ENCODE measurements at places on chromosomes 6 and 20.

GRCh38 chr6:165920896-165921671, 246.6 kb downstream of the TBXT start:
- no peak overlapping the region for H3K27ac ChIP-seq
- no peaks in the 10 kb centered on the region for H3K36me3 ChIP-seq
- H3K4me1 ChIP-seq: no peaks in the 10 kb centered on the region
- no peaks in the 10 kb centered on the region for H3K27me3 ChIP-seq
- H3K4me3 ChIP-seq: no peak overlapping the region
- no peak for DNase-seq

DNA sequence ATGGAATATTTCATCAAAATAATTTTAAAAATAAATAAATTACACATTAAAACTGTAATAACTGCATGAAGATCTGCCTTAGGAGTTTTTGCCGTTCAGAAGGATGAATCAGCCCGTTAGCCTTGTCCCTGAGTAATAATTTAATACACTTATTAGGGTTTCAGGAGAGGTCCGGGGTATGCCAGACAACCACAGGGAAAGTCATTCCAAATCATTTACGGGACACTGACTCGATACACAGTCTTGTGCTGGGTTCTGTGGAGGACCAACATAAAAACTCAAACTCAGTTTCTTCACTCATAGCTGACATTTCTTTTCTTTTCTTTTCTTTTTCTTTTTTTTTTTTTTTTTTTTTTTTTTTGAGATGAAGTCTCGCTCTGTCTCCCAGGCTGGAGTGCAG, 735 bp upstream of the LY6G6F start:
- no peak overlapping the region for H3K27ac ChIP-seq
- peaks cover 4% of the 10 kb centered on the region for H3K4me1 ChIP-seq
- H3K4me3 ChIP-seq: no peak overlapping the region
- H3K27me3 ChIP-seq: no peaks in the 10 kb centered on the region
- peaks cover 4% of the 10 kb centered on the region for H3K36me3 ChIP-seq

- no peak for DNase-seq
- no peak overlapping the region for H3K27ac ChIP-seq
- no peaks in the 10 kb centered on the region for H3K27me3 ChIP-seq
- H3K4me3 ChIP-seq: no peak overlapping the region
- peaks cover 5% of the 10 kb centered on the region for H3K36me3 ChIP-seq
Measured at GRCh38 chr6:157951828-157952227, 29.8 kb upstream of the SYNJ2 start.

DNA sequence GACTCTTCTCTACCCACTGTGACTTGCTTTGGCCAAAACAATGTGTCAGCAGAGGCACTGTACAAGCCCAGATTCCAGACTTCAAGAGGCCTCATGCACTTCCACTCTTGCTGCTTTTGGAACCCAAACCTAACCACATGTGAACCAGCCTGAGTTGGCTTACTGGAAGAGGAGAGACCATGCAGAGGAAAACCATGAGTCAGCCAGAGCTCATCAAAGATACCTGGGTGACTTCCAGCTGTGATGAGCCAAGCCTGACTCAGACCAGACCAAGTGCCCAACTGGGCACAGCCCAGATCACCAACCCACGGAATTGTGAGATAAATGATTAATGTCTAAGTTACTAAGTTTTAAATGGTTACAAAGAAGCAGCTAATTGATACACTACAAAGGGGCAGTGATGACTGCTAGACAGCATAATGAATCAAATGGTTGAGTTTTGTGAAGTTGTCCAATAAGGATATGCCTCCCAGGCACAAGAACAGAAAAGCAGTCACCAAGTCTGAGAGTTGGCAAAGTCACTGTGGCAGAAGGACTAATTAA, 16.2 kb upstream of the BEND6 start:
- no peak for DNase-seq
- H3K27ac ChIP-seq: no peak overlapping the region
- H3K27me3 ChIP-seq: no peaks in the 10 kb centered on the region

DNA sequence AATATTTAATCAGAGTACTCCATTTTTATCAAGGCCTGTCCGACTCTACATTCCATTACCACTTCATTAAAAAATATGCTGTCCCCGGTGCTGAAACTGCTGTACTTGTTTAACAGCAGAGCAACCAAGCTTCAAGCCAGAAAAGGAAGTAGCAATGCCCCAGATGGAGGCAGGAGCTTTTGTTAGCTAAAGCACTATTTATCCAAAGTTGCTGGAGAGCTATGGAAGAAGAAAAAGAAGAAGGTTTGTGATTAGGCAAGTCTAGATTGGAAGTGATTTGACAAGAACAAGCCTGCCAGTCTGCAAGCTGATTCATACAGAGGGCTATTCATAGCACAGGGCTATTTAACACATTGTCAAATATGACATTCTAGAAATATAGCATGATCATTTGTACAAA, 160.9 kb upstream of the SPTLC3 start:
- no peak overlapping the region for H3K27ac ChIP-seq
- no peak overlapping the region for H3K4me3 ChIP-seq
- DNase-seq: no peak

DNA sequence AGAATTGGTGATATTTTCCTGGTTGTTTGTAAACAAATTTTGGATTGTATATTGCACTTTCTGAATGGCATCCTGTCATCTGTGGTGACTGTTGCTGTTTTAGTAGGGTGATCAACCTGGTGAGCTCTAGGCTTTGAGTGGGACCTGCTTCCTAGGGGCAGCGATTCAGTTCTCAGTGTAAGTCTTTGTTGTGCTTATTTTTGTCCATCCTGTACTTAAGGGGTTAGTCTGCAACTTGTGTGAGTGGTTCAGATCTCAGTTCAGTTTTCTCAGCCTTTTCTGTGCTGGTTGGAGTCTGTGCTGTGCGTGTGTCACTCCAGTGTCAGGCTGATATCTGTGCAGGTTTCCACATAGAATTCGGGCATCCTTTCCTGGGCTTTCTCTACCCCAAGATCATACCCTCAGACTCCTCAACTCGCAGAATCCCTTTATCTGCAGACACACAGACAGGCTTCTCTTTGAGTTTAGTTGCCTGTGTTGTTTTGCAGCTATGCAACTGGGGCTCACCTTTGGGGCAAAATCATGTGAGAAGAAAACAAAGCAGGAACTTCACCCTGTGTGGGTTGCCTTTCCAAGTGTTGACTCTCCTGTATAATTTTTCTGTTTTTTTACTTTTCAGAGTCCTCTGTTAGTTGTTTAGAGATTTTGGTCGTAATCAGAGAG, 177.7 kb downstream of the FARS2 start:
- peak overlapping the region; percentile 52 for H3K4me3 ChIP-seq
- H3K27me3 ChIP-seq: no peaks in the 10 kb centered on the region
- H3K36me3 ChIP-seq: peaks cover 4% of the 10 kb centered on the region
- peak; percentile 70 for DNase-seq

GRCh38 chr6:111604259-111605099, 1.2 kb downstream of the TRAF3IP2 start:
- peak overlapping the region; percentile 88 for H3K4me3 ChIP-seq
- no peak overlapping the region for H3K27ac ChIP-seq
- peaks cover 4% of the 10 kb centered on the region for H3K4me1 ChIP-seq
- no peak for DNase-seq
- no peaks in the 10 kb centered on the region for H3K36me3 ChIP-seq
- H3K27me3 ChIP-seq: no peaks in the 10 kb centered on the region

DNA sequence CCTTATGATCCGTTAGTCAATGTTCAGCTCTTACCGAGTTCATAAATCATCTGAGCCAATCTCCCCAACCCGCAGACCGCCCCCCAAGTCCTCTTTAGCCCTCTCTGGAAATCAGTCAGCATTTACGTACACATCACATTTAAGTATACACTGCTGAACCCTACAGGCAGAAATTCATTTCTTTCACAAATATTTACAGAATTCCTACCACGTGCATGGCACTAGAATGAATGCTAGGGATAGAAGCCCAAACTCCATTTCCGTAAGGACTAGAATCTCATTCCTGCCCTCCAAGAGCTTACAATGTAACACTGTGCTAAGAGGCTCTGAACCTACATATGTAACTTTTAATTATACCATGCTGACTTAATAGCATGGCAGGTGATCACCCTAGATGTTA, 1.8 kb downstream of the OSER1 start:
- H3K36me3 ChIP-seq: peaks cover 24% of the 10 kb centered on the region
- DNase-seq: no peak
- H3K27ac ChIP-seq: no peak overlapping the region
- H3K4me3 ChIP-seq: peak overlapping the region; percentile 98

GRCh38 chr20:17967521-17968365, 851 bp downstream of the SNX5 start:
- H3K4me3 ChIP-seq: peak overlapping the region; percentile 84
- DNase-seq: no peak
- peaks cover 6% of the 10 kb centered on the region for H3K4me1 ChIP-seq
- peaks cover 75% of the 10 kb centered on the region for H3K36me3 ChIP-seq

- H3K4me1 ChIP-seq: no peaks in the 10 kb centered on the region
- peaks cover 2% of the 10 kb centered on the region for H3K36me3 ChIP-seq
- H3K27me3 ChIP-seq: no peaks in the 10 kb centered on the region
- H3K4me3 ChIP-seq: no peak overlapping the region
- DNase-seq: peak; percentile 84
Measured at GRCh38 chr6:149190224-149190831, 127.2 kb upstream of the TAB2 start.

GRCh38 chr6:160162030-160162566, 40.5 kb downstream of the SLC22A1 start:
- H3K27ac ChIP-seq: no peak overlapping the region
- H3K27me3 ChIP-seq: no peaks in the 10 kb centered on the region
- H3K4me3 ChIP-seq: no peak overlapping the region
- DNase-seq: no peak
- peaks cover 2% of the 10 kb centered on the region for H3K36me3 ChIP-seq

- peaks cover 2% of the 10 kb centered on the region for H3K4me1 ChIP-seq
- DNase-seq: no peak
- H3K36me3 ChIP-seq: no peaks in the 10 kb centered on the region
- H3K27me3 ChIP-seq: no peaks in the 10 kb centered on the region
- H3K27ac ChIP-seq: no peak within 1 kb of the TSS
Measured at GRCh38 chr6:46746696-46747095, at the start of gene ANKRD66. Gene ANKRD66 (plus strand): TSS chr6:46746933. CDS start chr6:46751949, 5,016 bp downstream.

DNA sequence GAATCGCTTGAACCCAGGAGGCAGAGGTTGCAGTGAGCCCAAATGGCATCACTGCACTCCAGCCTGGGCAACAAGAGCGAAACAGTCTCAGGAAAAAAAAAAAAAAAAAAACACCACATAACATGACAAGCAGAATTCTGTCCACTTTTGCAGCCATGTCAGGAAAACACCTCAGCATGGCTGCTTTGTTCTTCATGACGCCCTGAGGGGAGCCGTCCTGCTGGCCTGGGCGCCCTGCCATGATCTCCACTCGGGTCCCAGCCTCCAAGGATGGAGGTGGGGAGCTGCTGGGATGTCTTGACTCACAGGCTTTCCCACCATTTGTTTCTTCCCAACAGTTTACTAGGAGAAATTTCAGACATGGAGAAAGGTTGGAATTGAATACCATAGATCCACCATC, 42.2 kb downstream of the SNX9 start:
- no peak overlapping the region for H3K4me3 ChIP-seq
- H3K4me1 ChIP-seq: peaks cover 3% of the 10 kb centered on the region
- no peak overlapping the region for H3K27ac ChIP-seq
- H3K36me3 ChIP-seq: peaks cover 8% of the 10 kb centered on the region
- no peak for DNase-seq

DNA sequence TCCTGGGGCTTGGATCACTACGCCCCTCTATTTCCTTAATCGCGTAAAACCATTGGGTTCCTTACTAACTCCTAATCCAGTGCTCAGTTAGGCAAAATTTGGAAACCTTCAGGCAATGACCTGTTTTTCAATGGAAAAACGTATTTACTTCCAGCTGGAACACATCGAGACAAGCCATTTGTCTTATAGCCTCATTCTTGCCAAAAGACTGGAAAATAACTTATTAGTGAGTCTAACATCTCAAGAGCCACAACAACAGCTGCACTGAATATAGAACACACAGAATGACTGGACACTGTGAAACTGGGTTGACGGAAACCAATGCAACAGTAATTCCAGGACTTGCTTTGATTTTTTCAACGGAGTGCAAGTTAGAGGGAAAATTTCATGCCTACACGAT, 125.2 kb upstream of the MAP3K7 start:
- peaks cover 4% of the 10 kb centered on the region for H3K4me1 ChIP-seq
- no peaks in the 10 kb centered on the region for H3K27me3 ChIP-seq
- no peaks in the 10 kb centered on the region for H3K36me3 ChIP-seq
- no peak overlapping the region for H3K27ac ChIP-seq
- no peak overlapping the region for H3K4me3 ChIP-seq

DNA sequence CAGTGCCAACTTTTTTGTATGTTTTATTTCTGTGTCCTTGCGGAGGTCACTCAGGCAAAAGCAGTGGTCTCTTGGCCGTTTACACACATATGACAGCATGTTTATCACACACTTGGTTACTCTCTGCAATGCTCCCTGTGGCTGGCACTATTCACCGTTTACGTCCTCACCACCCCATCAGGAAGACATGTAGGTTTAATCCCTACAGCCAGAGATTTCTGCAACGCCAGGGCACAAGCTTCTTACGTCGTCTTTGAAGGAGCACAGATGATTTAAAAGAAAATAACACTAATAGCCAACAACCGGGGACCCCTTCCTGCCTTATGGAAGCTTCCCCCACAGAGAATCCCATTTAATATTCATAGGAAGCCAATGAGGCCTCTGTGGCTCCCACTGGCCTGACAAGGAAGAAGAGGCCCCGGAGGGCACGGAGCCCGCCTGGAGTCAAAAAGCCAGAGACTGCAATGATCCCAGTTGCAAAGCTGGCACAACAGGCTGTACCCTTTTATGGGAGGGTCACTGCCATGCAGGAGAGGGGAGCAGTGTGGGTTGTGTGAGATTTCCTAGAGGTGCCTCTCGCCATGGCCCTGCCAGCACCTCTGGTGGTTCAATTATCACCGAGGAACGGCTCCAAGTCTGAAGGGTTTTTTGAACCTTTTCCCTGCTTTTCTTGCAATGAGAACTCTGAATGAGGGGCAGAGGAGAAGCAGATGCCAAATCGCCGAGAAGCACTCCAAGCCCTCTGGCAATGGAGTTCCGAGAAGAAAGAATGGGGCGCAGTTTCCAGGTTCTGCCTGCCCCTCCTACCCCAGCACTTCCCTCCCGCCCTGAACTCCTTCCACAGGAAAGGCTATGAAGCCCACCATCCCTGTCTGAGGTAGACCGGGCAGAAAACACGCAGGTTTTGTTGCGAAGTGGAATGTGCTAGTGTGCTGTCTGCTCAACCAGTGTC, 96.2 kb downstream of the THBS2 start:
- no peak overlapping the region for H3K4me3 ChIP-seq
- H3K36me3 ChIP-seq: no peaks in the 10 kb centered on the region
- no peak overlapping the region for H3K27ac ChIP-seq
- H3K27me3 ChIP-seq: no peaks in the 10 kb centered on the region

DNA sequence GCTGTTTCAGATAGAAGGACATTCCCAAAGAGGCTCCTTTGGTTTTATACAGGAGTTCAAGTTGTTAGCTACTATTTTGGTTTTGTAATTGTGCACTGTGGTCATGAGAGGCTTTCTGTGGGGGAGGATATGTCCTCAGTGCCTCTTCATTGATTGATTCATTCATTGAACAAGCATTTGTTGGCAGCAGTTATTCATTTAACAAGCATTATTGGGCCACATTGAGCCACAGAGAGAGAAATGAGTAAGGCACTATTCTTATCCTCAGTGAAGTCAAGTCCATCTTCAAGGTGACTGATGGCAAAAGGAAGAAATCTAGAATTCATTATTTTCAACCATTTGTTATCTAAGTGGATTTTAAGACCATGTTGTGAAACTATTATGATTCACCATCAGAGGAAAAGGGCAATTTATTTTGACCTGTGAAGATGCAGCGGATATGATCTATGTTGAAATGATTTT, 697.2 kb upstream of the CITED2 start:
- H3K27me3 ChIP-seq: no peaks in the 10 kb centered on the region
- no peak for DNase-seq
- H3K4me1 ChIP-seq: no peaks in the 10 kb centered on the region
- H3K27ac ChIP-seq: no peak overlapping the region
- no peak overlapping the region for H3K4me3 ChIP-seq

Data from H9 (cell line).